Activated CD8-positive, alpha-beta memory T cell treated with anti-CD3 and anti-CD28 coated beads for 4 hours (primary cell): ENCODE measurements at places on chromosomes 1 and 21.

DNA sequence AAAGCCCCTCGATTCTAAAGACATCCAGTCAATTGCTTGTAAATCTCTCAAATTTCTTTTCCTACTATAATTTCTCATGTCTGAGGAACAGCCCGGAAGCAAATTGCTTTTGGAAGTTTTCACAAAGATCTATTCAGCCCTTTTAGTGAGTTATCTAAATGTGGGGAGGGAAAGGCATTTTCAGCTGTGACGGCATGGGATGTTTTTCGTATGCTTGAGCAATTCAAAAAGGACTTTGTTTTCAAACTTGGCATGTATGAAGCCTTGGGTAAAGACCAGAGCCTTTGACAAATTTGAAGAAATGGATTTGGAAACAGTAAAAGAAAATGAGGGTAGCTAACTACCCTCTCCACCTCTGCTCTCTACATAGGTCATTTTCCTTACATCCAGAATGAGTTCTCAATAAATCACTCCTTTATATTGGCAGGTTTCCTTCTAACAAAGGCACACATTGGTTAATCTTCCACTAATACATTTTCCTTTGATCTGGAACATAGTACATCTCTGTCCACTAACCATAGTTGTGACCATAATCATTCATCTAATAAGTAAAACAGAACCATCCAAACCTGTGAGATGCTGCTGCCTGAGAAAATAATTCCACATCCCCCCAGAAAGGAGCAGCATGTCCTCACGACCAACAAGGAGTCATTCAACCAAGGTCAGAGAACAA lies 66.1 kb upstream of the ADAM30 start:
- no peak for DNase-seq

DNA sequence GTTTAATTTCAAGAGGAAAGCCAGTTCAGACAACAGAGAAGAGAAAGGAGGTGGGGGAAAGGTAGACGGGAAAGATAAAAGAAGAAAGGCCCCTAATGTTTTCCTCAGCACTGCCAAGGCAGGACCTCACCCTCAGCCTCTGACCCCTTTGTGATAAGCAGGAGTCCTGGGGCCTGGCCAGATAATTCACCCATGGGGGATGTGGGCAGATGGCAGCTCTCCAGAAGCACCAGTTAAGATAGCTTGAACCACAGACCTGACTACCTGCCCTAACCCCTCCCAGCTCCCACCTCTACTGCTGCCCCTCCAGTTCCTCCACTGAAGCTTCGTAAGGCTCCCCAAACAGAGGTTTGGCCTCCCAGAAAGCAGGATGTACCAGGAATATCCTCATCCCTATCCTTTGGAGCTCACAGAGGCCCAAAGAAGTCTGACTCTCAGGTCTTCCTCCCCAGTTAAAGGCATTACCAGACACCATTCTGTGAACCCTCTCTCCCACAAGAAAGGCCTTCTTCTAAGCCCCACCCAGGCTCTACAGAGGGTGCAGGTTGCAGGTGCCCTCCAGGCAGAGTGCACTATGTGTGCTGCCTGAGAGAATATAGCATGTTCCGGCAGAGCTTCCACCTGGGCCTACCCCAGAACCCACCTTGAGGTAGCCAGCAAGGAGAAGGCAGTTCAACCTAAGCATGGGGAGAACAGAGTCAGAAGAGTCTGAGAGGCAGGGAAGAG lies 9.2 kb upstream of the SNAPIN start:
- no peak for DNase-seq

- no peak for DNase-seq
Measured at GRCh38 chr21:16302851-16303282, 573.1 kb downstream of the USP25 start.

GRCh38 chr1:59481881-59482505 lies 185.1 kb downstream of the FGGY start:
- no peak for DNase-seq

- DNase-seq, result no peak
Measured at GRCh38 chr1:150695561-150695960, 1.4 kb downstream of the GOLPH3L start.

DNA sequence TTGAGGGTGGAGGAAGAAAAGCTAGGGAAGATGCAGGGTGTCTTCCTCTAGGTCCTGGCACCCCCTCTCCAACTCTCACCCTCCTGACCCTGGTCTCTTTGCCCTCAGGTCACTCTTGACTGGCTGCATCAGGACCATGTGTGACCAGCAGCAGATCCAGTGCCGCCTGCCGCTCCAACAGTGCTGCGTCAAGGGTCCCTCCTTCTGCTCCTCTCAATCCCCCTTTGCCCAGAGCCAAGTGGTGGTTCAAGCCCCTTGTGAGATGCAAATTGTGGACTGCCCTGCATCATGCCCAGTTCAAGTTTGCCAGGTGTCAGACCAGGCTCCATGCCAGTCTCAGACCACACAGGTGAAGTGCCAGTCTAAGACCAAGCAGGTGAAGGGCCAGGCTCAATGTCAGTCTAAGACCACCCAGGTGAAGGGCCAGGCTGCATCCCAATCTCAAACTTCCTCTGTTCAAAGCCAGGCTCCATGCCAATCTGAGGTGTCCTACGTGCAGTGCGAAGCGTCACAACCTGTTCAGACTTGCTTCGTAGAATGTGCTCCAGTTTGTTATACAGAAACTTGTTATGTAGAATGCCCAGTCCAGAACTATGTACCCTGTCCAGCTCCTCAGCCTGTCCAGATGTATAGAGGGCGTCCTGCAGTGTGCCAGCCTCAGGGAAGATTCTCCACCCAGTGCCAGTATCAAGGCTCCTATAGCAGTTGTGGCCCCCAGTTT lies 1.8 kb downstream of the KPRP start:
- DNase-seq, result no peak

GRCh38 chr1:95007687-95008086 lies 65.1 kb downstream of the ALG14 start:
- no peak for DNase-seq

DNA sequence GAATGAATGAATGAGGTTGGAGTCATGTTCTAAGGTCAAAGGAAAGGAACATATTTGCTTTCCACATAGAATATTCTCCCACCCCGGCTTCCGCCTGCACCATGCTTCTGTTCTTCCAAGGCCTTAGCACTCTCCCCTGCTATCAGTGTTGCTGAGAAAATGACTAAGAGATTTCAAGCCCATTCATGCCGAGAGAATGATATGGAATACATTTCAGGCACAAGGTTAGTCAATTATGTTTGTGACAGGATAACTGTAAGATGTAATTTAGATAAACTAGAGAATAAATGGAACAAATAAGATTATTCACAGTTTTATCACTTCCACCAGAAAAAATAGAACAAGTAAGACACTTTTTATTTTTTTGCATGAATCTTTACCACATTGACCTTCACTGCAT lies 122.6 kb downstream of the PLD5 start:
- DNase-seq, result no peak

DNA sequence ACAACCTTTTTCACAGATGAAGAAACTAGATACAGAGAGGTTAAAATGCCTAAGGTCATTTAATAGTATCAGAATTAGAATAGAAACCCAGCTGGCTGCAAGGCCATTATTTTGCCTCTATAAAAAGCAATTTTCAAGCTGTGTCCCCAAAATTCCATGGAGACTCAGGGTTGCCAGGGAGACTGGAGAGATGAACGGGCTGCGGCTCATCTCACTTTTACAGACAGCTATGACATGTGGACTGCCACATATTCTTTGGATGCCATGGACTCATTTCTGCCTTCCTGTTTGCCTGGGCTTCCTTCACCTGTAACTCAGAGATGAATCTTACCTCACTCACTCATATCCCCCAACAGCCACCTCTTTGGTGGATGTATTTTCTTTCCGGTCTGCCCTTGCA lies 17.0 kb downstream of the TOR1AIP2 start:
- DNase-seq, result no peak
